ENCODE measurements at places on chromosomes 5 and 9. TPM values are rescaled to one million over a fixed set of nuclear protein-coding genes. Genes with fewer than 3 reads are reported as not detected.
A peak's percentile ranks its signal among the peaks of the same experiment; 100 is the strongest.

- H3K27ac ChIP-seq = no peak overlapping the region
- H3K27me3 ChIP-seq = no peaks in the 10 kb centered on the region
- H3K4me1 ChIP-seq = no peaks in the 10 kb centered on the region
- no peak for DNase-seq
Observed at GRCh38 chr5:143554187-143554717, 150.8 kb upstream of the NR3C1 start.

GRCh38 chr9:93012963-93013855, 45.3 kb upstream of the SUSD3 start:
- H3K36me3 ChIP-seq = no peaks in the 10 kb centered on the region
- no peak overlapping the region for H3K4me3 ChIP-seq
- H3K4me1 ChIP-seq = no peaks in the 10 kb centered on the region
- H3K27ac ChIP-seq = no peak overlapping the region

Gene IL31RA
- total RNA-seq = 1.1 TPM

Gene JAKMIP2
- 1.6 TPM for total RNA-seq

- H3K36me3 ChIP-seq = no peaks in the 10 kb centered on the region
- H3K4me1 ChIP-seq = peaks cover 6% of the 10 kb centered on the region
- no peak overlapping the region for H3K27ac ChIP-seq
- H3K4me3 ChIP-seq = no peak overlapping the region
- no peaks in the 10 kb centered on the region for H3K27me3 ChIP-seq
- no peak for DNase-seq
Observed at GRCh38 chr5:102750151-102750834, 4.8 kb upstream of the PAM start.

Gene PCDHB16
- total RNA-seq = 11.6 TPM

Gene CNTNAP3
- total RNA-seq = 31.8 TPM

- H3K27ac ChIP-seq = no peak overlapping the region
- H3K4me1 ChIP-seq = peaks cover 23% of the 10 kb centered on the region
- H3K27me3 ChIP-seq = no peaks in the 10 kb centered on the region
Observed at GRCh38 chr9:128124451-128124850, 3.1 kb downstream of the PTGES2 start.

- no peaks in the 10 kb centered on the region for H3K4me1 ChIP-seq
- no peak overlapping the region for H3K27ac ChIP-seq
- H3K27me3 ChIP-seq = no peaks in the 10 kb centered on the region
- DNase-seq = no peak
Observed at GRCh38 chr9:20848490-20848889, 164.4 kb downstream of the FOCAD start.

Gene CMBL
- total RNA-seq = 7.8 TPM

DNA sequence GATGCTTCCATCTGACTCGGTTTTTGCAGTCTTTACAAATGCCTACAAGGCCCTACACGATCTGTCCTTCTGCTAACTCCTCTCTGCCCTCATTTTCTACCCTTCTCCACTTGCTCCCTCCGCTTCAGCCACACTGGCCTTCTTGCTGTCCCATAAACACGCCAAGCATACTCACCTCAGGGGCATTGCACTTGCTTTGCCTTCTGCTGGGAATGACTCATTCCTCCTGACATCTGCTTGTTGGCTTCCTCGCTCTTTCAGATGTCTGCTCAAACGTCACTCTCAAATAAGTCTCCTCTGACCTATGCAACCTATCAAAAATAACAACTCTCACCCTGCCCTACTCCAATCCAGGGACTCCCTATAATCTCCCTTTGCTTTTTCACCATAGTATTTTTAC, 28.2 kb downstream of the CDC25C start:
- no peak overlapping the region for H3K4me3 ChIP-seq
- no peak for DNase-seq
- no peaks in the 10 kb centered on the region for H3K27me3 ChIP-seq
- H3K27ac ChIP-seq = no peak overlapping the region
- no peaks in the 10 kb centered on the region for H3K36me3 ChIP-seq

DNA sequence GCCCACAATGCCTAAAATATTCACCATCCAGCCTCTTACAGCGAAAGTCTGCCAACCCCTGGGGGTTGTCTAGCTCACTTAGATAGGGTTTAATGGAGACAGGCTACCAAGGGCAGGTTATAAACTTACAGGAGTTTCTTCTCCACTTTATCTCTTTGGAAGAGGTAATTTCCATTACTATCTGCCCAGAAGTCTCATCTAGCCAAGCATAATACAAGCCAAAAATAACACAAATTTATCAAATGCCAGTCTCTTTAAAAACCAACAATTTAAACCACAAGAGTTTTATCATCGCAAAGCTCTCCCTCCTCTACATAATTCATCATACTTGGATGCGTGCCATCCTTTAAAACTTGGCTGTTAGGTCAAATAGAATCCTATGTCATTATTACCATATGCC, 6.2 kb downstream of the RBM22 start:
- no peak overlapping the region for H3K4me3 ChIP-seq
- no peak for DNase-seq
- H3K36me3 ChIP-seq = peaks cover 71% of the 10 kb centered on the region
- H3K27me3 ChIP-seq = no peaks in the 10 kb centered on the region

DNA sequence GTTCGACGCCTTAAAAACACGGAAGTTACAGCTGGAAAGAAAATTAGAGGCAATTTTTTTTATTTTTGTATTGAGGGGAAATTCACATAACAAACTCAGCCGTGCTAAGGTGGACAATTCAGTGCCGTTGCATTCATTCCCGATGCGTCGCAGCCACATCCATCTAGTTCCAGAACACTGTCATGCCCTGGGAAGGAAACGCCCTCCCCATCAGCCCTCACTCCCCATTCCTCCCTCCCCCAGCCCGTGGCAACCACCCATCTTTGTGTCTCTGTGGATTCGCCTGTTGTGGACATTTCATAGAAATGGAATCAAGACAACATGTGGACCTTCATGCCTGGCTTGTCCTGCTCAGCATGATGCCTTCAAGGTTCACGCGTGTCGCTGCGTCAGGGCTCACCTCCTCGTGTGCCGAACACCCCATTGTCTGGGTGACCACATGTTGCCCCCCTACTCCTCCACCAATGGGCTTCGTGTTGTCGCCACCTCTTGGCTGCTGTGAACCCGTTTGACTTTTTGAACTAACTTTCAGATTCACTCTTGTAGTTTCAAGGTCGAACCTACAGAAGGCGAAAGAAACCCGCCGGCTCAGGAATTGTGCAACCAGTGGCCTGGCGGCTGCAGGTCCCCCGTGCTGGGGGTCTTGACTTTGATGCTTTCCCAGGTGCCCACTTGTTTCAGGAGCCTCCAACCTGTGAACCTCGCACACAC, 17.4 kb upstream of the CAMSAP1 start:
- no peak overlapping the region for H3K27ac ChIP-seq
- no peak overlapping the region for H3K4me3 ChIP-seq
- no peak for DNase-seq
- H3K36me3 ChIP-seq = no peaks in the 10 kb centered on the region

Gene ZBTB43
- 12.5 TPM for total RNA-seq

DNA sequence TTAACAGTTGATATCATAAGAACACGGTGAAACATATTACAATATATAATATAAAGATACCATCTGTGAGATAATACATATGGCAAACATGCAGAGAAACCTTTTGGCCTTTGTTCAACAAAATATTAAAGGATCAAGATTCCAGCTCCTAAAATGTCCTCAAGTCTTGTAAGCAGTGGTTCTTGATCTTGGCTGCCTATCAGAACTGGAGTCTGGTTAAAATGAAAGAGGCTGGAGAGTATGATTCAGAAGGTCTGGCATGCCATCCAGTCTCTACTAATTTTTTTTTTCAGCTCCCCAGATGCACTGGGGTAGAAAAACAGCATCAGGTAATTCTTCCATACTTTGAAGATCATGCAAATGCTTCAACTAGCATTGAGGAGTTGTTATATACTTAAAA, 83.2 kb downstream of the TNC start:
- H3K27ac ChIP-seq = peak overlapping the region; percentile 79
- no peak for DNase-seq
- H3K36me3 ChIP-seq = peaks cover 9% of the 10 kb centered on the region
- H3K4me3 ChIP-seq = no peak overlapping the region

Gene POU4F3
- total RNA-seq = not detected

Gene IL17B
- 7.1 TPM for total RNA-seq

Gene WNT8A
- not detected for total RNA-seq

DNA sequence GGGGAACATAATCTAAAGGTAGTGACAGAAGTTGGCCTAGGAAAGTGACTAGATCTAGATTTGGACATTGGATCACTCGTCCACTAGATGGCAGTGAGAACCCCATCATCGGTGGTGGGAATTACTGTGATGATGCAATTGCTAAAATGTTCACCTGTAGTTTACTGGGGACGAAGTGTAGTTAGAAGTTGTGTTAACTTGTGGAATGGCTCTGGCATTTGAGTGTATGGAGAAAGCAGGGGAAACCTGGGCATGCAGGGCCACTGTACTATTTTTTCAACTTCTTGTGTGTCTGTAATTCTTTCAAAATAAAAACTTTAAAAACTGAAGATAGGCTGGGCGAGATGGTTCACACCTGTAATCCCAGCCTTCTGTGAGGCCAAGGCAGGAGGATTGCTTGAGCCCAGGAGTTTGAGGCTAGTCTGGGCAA, 75.5 kb downstream of the PHAX start:
- DNase-seq = no peak
- no peaks in the 10 kb centered on the region for H3K4me1 ChIP-seq
- H3K4me3 ChIP-seq = no peak overlapping the region
- H3K27me3 ChIP-seq = no peaks in the 10 kb centered on the region
- no peak overlapping the region for H3K27ac ChIP-seq

DNA sequence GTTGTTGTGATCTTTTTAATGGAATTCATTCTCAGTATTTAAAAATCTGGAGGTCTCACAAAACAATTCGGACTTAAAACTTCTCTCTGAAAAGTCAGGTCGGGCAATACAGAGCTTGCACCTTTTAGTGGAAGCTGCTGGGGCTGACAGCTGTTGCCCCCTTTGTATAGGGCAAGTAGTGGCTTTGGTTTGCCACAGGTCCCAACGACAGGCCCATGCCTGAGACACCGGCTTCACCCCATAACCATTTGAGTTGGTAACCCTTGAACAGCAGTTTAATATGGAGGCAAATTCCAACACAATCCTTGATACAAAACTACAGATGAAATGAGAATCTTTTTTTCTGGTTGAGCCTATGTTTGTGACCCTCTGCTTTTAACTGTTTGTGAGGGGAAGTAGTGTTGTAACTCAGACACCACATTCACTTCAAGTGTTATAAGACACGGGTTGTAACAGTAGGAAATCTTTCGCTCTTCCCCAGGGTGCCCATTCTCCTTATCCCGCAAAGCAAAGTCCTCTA, 752 bp upstream of the GLRX start:
- no peaks in the 10 kb centered on the region for H3K27me3 ChIP-seq
- H3K36me3 ChIP-seq = no peaks in the 10 kb centered on the region
- DNase-seq = no peak
- H3K27ac ChIP-seq = peak overlapping the region; percentile 60
- H3K4me1 ChIP-seq = peaks cover 21% of the 10 kb centered on the region

Gene IL5
- not detected for total RNA-seq

GRCh38 chr5:167412556-167412955, 878.9 kb upstream of the WWC1 start:
- no peak overlapping the region for H3K27ac ChIP-seq
- H3K4me1 ChIP-seq = no peaks in the 10 kb centered on the region
- DNase-seq = no peak
- no peaks in the 10 kb centered on the region for H3K36me3 ChIP-seq
- no peaks in the 10 kb centered on the region for H3K27me3 ChIP-seq

Gene SLC36A3
- not detected for total RNA-seq

DNA sequence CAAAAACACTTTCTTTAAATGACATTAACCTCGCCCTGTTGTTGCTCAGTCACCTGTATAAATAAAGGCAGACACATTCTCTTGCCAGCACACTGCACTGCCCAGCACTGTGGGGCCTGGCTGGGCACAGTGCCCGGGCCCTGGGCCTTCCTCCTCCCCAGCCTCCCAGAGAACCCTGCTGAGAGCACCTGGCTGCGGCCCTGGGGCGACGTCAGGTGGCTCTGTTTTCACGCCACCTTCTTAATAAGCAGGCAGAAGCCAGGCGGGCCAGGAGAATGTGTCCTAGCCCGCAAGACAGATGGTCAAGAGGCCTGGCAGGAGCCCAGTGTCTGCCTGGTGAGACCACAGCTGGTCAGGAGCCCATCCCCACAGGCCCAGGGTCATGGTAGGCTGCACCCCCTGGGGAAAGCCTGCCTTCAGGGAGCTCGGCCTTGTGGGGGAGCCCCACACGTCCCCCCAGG, 8.2 kb upstream of the AGPAT2 start:
- H3K4me1 ChIP-seq = peaks cover 4% of the 10 kb centered on the region
- DNase-seq = no peak
- no peak overlapping the region for H3K4me3 ChIP-seq
- H3K36me3 ChIP-seq = no peaks in the 10 kb centered on the region

Gene CAPSL
- not detected for total RNA-seq

Gene LRRC26
- total RNA-seq = not detected

Gene SPINK1
- total RNA-seq = not detected

- H3K27me3 ChIP-seq = peaks cover 3% of the 10 kb centered on the region
- no peak overlapping the region for H3K27ac ChIP-seq
- peaks cover 4% of the 10 kb centered on the region for H3K4me1 ChIP-seq
- no peak overlapping the region for H3K4me3 ChIP-seq
- DNase-seq = no peak
Observed at GRCh38 chr5:176822793-176823481, 12.6 kb downstream of the UNC5A start.

DNA sequence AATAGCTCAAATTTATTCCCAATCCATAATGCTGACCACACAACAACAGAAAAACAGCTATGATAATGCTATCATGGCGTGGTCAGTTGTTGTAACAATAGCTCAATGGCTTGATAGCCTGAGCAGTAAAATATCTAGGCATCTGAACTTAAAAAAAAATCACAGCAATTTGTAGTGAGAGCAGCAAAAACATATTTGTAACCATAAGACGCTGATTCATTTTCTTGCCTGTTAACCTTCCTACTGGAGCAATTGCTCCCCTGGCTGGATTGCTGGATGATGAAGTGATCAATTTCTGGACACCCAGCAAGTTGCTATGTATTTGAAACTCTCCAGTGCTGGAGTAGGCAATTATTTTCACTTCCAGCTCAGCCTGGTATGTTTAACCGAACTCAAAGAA, 115.1 kb downstream of the PCSK1 start:
- no peak overlapping the region for H3K4me3 ChIP-seq
- H3K27me3 ChIP-seq = no peaks in the 10 kb centered on the region
- no peak overlapping the region for H3K27ac ChIP-seq
- peaks cover 8% of the 10 kb centered on the region for H3K4me1 ChIP-seq
- no peaks in the 10 kb centered on the region for H3K36me3 ChIP-seq

DNA sequence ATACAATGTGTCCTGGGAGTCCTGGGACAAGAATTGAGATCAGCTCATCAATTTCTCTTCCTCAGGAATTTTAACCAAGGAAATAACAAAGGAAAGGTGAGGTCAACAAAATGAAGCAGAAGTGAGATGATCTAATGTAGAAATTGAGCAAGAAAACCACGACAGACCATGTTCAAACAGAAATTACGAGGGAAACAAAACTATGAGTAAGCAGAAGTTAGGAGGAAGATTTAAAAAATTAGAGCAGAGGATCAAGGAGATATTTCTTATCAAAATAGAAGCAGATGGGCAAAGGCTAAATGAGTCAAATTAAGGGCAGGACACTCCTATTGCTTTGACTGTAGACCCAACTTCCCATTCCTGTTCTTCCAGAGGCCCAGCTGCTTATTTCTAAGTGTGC, 97.4 kb downstream of the HINT1 start:
- H3K4me1 ChIP-seq = no peaks in the 10 kb centered on the region
- H3K27me3 ChIP-seq = no peaks in the 10 kb centered on the region
- no peak overlapping the region for H3K27ac ChIP-seq
- no peaks in the 10 kb centered on the region for H3K36me3 ChIP-seq
- no peak overlapping the region for H3K4me3 ChIP-seq

Gene TOR4A
- total RNA-seq = 43.5 TPM

- no peaks in the 10 kb centered on the region for H3K27me3 ChIP-seq
- H3K4me3 ChIP-seq = peak overlapping the region; percentile 5
- peaks cover 7% of the 10 kb centered on the region for H3K4me1 ChIP-seq
- DNase-seq = no peak
Observed at GRCh38 chr5:956941-957747, 51.5 kb upstream of the NKD2 start.

Gene MGAT1
- 226 TPM for total RNA-seq

Gene EPB41L4B
- 0.27 TPM for total RNA-seq

Data from thoracic aorta (tissue), 2 donors.